Cardiac fibroblast (primary cell): ENCODE measurements at places on chromosomes 6 and 20.

DNA sequence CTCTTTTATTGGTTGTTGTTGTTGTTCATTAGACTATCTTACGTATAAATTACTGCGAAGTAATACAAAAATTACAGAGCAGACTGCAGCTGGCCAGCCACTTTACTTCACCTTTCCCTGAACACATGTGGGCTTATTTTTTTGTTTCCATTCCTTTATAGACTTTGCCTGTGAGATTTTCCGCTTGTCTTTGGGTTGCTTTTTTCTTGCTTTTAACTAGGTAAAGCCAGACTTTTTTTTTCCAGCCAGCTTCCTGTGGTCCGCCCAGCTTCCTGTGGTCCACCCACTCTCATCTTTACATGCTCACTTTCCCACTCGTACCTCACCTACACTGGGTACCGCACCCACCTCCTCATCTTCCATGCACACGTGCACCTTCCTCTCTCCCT lies 79.0 kb downstream of the IPCEF1 start:
- no peak for DNase-seq

- no peak for DNase-seq
These were observed 131.6 kb upstream of the NEDD9 start for GRCh38 chr6:11363881-11364576.

- peak; percentile 78 for DNase-seq
These were observed 2.0 kb downstream of the ZNF335 start for GRCh38 chr20:45969712-45970634.

- DNase-seq, result no peak
These were observed 34.2 kb downstream of the PKIG start for GRCh38 chr20:44616604-44616964.

DNA sequence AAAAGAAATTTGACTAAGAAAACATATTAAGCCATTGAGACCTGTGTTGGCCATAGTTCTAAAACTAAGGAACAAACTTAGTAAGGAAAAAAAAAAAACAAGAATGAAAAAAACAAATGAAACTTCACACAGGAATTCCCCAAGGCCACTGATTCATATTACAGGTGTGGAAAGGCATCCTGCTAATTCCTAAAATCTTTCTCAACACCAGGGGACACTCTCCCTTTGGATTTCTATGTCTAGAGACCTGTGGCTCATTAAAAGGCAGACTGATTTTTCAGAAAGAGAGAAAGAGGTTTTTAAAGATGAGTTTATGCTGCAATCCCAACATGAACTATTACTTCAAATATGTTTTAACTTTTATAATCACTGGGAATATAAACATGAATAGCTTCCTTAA lies at the start of gene OR12D1:
Gene OR12D1, plus strand, starts transcription at position 341 of the 400 bp plus-strand sequence.
- DNase-seq, result no peak

DNA sequence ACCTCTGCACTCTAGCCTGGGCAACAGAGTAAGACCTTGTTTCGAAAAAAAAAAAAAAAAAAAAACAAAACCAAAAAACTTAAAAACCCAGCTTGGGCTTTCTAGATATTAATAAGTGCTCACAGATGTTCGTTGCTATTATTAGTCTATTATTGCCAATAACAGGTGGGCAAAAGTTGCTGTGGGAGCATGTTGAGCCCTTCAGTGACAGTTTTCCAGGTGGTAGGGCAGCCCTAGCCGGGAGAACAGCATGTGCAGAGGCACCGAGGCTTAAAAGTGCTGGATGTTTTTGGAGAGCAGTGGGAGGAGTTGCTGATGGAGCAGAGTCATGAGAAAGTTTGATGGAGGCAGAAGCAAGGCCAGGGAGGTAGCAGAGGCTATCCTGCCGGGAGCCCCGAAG lies 4.4 kb downstream of the PPP1R16B start:
- no peak for DNase-seq

DNA sequence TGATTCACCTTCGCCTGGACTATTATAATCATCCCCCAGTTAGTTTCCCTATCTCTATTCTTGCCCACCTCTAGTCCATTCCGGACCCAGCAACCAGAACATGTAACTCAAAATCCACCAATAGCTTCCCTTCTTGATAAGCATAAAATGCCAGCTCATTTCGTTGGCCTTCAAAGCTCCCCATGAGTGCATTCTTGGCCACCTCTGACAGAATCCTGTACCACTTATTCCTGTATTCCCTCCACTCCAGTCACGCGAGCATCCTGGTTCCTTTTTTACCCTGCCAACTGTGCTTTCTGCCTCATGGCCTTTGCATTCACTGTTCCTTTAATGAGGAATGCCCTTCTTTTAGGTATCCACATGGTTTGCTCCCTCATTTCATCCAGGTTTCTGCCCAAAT lies 36.7 kb downstream of the CYP24A1 start:
- DNase-seq, result peak; percentile 36

DNA sequence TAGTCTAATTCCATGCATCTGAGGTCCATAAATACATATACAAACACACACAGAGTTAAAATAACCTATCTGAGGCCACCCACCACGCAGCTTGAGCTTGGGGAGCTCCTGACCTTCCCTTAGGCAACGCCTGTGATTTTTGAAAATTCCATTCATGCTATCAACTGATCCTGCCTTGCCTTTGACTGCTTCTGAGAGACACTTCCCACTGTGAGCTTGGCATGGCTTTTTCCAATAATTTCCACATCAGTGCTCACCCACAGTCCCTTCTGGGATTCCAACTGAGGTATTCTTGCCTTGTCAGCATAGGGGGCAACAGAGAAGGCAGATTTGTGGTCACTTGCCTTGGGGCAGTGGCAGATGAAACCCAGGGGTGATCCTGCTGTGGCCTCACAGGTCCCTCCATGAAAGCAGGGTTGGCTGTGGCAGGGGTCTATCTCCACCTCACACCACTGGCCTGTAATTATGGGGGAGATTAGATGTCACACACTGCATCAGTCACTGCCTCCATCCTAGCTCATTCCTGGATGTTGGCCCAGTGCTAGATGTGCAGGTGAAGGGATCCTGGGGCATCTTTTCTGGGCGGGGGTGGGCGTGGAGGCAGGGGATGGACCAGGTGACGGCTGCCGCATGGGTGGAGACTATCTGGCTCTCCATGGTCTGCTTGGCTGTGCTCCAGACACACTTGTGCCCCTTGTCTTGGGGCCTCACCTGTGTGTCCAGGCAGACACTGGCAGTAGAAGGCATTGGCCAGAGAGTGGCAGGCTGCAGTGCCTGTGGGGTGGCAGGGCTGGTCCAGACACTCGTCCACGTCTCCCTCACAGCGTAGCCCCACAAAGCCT lies 11.2 kb upstream of the GPSM3 start:
- no peak for DNase-seq

DNA sequence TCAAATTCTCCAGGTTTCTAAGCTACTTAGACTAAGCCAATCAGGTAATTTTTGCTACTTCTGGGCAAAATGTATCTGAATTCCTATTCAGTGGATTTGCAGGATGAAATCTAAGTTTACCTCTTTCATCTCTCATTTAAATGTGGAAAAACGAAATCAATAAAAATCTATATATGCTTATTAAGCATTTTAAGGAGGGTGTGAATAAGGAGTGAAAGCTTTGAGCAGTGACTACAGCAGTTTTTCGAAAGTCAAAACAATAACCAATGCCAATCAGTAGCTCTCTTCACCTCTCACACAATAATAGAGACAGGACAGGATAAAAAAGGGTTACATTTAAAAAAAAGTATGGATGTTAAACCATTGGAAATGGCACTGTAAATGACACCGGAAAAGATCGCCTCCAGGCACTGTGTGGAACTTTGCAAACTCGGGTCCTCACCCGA lies 476 bp upstream of the BCKDHB start:
- no peak for DNase-seq

GRCh38 chr20:40442181-40442963 lies 246.7 kb downstream of the MAFB start:
- peak; percentile 19 for DNase-seq

GRCh38 chr6:170504479-170504878 lies 48.6 kb downstream of the PSMB1 start:
- no peak for DNase-seq

DNA sequence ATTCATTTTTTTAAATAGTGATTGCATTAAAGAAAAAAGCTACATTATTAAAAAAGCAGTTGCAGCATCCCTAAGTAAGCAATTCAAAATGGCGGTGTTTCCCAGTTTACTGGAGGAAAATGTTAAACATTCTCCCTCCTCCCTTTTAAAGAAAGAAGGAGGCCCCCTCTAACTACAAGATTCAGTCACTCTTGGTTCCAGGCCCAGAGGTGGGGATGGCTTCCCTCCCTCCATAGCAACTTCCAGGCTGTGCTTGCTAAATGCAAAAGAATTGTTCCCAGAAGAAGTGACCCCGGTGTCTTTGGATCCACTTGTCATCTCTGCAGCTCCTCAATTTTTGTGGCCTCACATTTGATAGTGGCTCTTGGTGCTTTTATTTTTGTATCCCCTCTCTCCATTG lies 165.9 kb downstream of the SOBP start:
- DNase-seq, result no peak

- peak; percentile 82 for DNase-seq
These were observed 20.8 kb downstream of the DAAM2 start for GRCh38 chr6:39812853-39813533.
